ENCODE measurements at places on chromosomes 16 and 17.

DNA sequence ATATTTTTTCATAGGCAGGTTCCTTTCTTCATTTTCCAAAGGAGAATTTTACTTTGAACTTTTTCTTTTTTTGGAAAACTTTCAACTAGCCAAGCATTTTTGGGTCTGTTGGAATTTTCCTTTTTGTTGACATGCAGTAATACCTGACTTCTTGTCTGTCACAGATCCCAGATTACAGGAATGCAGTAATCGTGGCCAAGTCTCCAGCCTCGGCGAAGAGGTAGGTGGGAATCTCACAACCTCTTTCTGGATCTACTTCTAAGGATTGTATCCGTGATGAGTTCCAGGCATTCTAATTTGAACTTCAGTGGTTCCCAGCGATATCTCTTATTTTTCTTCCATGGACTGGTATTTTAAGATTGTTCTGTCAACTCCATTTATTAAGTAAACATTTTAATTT lies 31.7 kb downstream of the PRPSAP2 start:
- no peak for DNase-seq

GRCh38 chr16:79169239-79169638 lies 431.3 kb downstream of the MAF start:
- DNase-seq: no peak

- DNase-seq: no peak
These were observed 1.1 kb downstream of the SPSB3 start for GRCh38 chr16:1781254-1781653.

- DNase-seq: no peak
These were observed 6.5 kb downstream of the SLC5A11 start for GRCh38 chr16:24852281-24852721.

DNA sequence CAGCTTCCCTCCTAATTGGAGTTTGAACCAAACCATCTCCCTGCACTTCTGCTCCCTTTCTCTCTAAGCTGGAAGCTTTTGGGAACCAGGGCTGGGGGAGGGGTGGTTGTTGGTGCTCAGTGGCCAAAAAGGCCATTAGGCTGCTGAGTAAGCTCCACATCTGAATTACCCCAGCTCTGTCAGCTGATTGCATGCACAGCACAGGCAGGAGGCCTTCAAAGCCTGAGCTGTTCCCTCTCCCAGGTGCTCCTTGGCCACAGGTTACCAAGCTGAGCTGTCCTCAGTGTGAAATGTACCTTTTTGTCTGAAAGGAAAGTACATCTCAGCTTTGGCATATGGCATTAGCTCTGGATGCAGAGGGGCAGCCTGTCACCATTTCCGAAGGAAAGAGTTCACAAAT lies 6.2 kb upstream of the TBKBP1 start:
- no peak for DNase-seq

DNA sequence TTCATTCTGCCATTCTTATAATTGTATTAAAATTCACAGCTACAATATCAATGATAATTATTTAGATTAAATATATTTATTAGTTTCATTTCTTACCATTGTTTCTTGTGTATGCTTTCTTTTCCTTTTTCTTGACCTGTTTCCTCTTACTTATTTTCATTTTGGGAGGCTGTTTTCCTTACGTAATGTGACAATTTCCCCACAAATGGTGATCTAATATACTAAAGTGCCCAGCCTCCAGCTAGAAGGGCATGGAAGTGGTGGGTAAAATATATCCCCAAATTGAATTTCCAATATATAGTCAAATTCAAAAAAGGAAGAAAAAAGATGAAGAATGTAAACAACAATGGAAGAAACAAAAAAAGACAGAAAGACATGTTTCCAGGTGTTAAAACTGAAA lies 1.5 kb upstream of the ABCA6 start:
- no peak for DNase-seq

DNA sequence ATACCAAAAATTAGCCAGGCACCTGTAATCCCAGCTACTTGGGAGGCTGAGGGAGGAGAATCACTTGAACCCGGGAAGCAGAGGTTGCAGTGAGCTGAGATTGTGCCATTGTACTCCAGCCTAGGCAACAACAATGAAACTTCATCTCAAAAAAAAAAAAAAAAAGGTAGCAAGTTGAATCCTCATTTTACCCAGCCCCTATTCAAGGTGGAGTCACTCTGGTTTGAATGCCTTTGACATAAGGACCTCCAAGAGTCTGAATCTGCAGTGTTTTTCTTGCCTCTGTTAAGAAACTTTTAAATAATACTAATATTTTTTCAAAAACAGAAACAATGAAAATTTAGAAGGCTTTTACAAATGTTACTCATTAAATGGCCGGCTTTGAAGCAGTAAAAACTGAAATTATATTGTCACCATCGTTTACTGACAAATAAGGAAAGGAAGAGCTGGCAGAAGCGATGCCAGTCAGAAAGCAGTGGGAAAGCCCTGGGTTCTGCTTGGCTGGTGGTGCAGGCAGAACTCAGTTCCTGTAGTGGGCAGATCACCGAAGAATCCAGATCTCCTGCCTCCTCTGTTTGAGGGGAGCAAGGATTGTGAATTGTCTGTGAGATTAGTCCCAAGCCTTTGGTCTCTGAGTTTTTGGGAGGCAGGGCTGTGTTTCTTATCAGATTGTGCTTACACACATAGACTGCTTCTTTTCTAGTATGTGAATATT lies 99.7 kb upstream of the HAS3 start:
- no peak for DNase-seq

DNA sequence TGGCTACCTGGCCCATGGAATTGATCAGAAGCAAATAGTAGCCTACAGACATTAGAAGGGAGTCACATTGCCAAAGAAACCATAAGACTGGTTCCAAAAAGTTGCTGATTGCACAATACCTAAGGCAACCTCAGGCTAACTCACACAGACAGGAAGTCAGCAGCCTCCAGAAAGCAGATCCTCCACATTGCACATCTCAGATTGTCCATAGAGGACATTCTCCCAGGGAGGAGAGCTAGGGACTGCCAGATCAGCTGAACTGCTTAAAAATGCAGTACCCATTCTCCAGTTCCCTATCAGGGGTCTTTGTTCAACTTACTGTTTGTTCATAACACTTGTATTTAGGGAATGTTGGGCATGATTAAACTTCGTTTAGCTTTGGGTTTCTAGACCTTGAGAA lies 4.2 kb downstream of the CCL3 start:
- no peak for DNase-seq

- no peak for DNase-seq
These were observed 5.7 kb downstream of the DHRS7B start for GRCh38 chr17:21132428-21132827.

DNA sequence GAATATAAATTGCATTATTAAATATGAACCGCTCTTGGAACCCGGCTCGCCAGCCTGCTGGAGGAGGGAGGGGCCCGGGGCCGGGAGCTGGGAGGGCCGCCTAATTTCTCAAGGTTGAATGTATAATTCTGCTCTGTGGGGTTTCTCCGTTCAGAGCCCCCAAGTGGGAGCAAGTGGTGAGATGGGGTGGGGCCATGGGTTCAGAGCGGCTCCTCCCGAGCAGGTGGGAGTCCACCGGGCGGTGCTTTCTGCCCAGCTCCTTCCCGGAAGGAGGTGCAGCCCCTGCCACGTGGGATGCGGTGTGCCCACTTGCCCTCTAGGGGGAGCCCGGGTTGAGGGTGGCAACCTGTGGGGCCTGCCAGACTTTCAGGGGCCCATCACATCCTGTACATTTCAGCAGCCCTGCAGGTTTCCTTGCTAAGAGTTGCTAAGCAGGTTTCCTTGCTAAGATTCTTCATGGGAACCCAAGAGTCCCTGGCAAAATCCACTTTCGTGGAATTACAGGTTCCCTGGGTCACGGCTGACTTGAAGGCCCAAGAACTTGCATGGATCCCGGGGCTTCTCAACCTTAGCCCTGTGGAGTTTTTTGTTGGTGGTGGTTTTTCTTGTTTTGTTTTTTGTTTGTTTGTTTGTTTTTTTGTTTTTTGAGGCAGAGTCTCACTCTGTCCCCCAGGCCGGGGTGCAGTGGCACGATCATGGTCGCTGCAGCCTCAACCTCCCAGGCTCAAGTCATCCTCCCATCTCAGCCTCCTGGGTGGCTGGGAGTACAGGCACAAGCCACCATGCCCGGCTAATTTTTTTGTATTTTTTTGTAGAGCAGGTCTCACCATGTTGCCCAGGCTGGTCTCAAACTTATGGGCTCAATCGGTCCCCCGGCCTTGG lies 196.7 kb upstream of the GSE1 start:
- peak; percentile 71 for DNase-seq

GRCh38 chr17:77928519-77929179 lies 29.9 kb upstream of the TNRC6C start:
- no peak for DNase-seq

DNA sequence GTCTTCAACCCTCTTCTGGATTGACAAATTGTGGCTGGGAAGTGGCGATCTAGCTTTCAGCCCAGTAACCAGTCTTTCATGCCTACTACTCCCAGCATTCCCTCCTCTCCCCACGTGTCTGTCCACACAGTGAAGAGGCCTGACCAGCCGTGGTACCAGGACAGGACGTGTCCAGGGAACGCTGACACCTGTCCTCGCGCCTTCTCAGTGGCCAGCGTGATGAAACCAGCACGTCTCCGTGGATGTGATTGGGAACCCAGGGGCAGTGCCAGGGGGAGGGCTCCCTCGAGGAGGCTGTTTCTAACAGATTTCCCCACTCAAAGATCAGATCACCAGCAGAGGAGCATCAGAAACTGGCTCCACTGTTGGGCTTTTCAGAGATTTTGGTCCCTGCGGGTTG lies 69.1 kb downstream of the RPA1 start:
- DNase-seq: no peak

- no peak for DNase-seq
These were observed 20.9 kb upstream of the MPRIP start for GRCh38 chr17:17021194-17021863.

Measured in NCI-H524 (cell line).